ENCODE measurements at places on chromosomes 3 and 15. TPM values are rescaled to one million over a fixed set of nuclear protein-coding genes. Genes with fewer than 3 reads are reported as not detected.

The ITIH3 gene
- total RNA-seq: not detected

The CTXND1 gene
- 0.41 TPM for total RNA-seq

- no peak for DNase-seq
Measured at GRCh38 chr3:161142486-161142885, 37.3 kb upstream of the B3GALNT1 start.

DNA sequence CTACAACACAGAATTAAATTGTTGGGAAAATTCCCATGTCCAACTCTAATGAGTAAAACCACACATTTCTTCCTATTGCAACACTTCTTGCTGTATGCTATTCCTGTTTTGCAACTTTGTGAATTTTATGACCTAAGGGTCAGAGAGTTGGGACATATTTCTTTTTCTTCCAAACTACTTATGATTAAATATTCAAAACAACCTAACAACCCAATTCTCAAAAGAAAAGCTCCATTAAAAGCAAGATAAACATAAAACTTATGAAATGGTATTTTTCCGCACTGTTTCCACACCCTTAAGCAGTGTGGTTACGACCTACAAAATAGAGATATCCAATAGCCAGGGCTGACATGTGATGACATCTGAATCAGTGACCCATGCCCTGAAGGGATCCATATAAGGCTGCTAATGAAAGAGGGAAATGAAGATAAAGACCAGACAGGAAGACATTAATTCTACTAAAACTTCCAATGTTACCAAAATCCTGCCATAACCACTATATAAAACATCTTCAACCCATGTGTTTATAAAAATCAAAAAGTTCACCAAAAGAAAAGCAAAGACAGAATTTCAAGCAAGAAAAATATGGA is 45.6 kb downstream of the DMXL2 start:
- no peak for DNase-seq

The RTP3 gene
- not detected for total RNA-seq

The DNAH12 gene
- total RNA-seq: 0.82 TPM

DNA sequence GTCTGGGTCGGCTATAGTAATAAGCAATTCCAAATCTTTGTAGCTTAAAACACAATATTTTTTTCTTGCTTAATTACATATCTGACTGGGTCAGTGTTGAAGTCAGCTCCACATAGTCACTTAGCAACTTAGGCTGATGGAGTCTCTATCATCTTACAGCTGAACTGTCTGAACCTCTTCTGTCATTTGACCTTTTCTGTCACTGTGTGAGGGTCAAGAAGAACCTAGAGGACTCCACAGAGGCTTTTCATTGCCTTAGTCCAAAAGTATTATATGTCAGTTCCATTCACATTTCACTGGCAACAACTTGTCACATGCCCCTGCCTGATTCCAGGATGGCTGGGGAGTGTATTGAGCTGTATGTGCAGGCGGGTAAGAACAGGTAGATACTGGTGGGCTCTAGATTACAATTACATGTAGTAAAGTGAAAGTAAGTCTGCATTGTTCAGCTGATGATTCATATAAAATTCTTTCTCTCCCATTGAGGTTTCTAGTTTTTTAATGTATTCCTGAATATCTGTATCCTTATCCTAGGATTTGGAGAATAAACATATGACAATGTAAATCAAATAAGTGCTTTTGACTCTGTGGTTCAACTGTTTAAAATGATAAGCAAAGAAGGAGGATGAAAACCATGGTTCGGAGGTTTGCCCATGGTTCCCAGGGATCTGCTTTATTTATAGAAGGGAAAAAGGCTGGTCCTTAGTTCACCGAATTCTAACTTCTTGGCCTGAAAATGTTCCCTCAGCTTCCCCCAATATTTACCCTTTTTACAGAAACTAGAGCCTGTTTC is 5.8 kb upstream of the ARPP21 start:
- no peak for DNase-seq

GRCh38 chr3:49775538-49775937 is 10.8 kb downstream of the IP6K1 start:
- no peak for DNase-seq

The FOXB1 gene
- not detected for total RNA-seq

- DNase-seq: no peak
Measured at GRCh38 chr3:128794067-128794768, 68.2 kb downstream of the RAB7A start.

DNA sequence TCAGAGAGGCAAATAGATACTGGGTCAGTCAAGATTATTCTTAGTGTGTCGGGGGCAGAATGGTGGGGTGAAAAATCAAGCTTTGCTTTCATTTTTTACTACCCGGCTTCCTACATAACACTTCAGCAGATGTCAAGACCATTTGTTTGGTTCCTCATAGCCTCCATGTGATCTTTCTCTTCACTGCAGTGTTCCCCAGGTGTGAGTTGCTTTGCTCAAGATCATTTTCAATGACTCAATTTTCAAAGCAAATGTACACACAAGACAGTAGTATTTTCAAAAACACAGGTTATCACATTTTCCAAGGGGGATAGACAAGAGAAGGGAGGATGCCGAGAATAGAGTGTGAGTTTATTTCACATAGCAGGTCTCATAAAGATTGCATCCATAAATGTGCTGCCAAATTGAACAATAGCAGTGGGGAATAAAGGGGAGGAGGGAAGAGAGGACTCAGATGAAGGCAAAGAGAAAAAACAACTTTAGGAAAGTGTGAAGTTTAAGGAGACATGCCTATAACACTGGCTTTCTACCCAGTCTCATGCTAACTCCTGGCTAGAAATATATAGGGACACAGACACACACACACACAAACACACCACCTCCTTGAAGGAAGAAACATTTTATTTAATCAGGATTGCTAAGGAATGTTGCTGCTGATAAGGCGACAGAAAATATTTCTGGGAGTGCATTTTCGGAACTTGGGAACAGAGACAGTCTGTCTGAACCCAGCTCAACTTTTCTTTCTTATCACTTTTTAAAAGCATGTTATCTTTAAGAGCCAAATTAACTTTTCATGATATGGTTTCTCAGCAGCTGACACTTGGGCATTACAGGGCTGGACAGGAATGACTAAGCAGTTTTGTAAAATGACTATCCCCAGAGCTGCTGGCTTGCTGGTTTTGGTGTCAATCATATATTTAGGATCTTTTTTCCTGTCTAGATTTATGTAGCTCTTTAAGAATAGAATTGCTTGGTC is 402.4 kb downstream of the RBMS3 start:
- no peak for DNase-seq

The PRR20G gene
- not detected for total RNA-seq
